ENCODE measurements at places on chromosomes 2 and 18.

DNA sequence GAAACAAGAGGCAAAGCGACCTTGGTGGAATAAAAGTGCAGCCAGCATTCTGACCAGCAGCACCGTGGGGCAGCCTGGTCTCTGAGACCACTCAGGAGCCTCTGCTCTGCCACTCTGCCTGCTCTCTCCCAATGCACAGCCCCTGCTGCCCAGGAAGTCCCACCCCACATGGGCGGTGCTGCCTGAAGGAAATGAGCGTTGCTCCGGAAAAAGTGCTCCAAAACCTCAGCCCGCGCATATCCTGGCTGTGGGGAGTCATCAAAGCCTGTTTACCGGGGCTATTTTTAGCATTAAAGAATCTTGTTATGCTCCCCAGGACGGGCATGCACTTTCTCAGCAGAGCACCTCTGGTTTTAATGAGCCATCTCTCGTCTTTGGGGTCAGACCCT, 54.5 kb downstream of the EPAS1 start:
- no peak for DNase-seq

DNA sequence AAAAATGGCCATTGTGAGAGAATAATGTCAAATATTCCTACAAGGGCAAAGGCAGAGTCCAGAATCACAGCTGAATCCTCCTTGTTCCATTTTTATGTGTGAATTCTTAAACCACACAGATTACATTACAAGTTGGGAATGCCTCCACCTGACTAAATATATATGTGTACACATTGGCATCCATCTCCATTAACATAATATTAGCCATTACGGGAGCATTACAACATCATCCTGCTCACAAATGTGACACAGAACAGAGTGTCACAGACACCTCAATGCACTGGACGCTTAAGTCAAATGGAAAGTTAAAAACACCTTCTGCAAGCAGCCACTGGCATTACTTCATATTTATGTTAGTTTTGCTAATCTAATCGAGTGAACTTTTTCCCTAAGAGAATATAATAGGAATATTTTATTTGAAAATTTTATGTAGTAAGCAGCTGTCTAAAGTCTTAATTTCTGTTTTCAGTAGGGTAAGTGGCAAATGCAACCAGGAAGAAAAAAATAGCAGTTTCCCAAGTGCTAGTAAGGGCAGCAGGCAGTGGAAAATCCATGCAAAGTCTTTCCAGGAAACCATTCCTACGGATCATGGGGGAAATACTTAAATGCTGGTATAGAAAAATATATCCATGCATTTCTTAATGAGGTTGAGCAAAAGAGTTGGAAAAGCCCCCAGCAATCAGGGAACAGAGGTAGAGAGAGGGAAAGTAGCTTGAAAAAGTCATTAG, 255.6 kb downstream of the OSR1 start:
- DNase-seq: no peak

DNA sequence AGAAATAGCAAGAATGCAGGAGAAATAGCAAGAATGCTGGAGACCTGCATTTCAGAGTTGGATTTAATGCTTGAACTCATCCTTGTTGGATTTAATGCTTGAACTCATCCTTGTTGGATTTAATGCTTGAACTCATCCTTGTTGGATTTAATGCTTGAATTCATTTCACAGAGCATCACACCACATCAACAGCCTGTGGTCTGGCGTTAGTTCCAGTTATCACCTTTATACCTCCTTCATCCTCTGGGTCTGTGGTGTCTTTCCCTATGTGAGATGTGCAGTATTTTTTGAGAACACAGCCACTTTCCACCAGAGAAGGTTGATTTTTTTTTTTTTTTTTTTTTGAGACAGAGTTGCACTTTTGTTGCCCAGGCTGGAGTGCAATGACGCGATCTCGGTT, 546.4 kb upstream of the SOX11 start:
- DNase-seq: no peak

DNA sequence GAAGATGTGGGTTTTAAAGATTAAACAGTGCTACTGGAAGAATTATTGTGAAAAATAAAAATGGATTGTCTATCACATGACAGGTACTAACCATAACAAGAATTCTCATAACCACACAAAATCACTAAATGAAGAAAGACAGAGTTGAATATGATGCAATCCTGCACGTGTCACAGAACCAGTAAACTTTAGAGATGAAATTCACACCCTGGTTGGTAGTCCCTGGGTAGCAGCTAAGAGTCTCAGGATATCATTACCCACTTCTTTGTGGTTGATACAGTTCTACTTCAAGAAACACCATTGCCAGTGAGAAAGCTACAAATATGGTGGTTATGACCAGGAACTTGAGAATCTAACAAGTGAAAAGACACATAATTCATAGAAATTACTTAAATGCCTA, 450.2 kb downstream of the ERBB4 start:
- no peak for DNase-seq

DNA sequence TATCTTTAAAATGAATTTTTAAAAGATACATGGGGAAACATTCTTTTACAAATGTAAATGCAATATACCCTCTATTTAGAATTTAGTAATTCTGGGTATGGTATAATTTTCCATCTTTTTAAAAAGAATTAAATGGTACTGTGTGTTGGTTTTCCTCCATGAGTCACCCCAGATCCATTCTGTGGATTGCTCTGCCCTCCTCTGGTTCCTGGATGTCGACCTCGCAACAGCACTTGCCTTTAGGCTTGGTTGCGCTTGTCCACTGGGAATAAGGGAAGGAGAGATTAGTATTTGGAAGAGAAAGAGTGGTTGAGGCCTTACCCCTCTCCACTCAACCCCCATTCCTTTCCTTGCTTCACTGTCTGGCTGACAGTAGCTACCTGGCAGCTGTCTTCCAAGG, 90.4 kb downstream of the FTCDNL1 start:
- no peak for DNase-seq

DNA sequence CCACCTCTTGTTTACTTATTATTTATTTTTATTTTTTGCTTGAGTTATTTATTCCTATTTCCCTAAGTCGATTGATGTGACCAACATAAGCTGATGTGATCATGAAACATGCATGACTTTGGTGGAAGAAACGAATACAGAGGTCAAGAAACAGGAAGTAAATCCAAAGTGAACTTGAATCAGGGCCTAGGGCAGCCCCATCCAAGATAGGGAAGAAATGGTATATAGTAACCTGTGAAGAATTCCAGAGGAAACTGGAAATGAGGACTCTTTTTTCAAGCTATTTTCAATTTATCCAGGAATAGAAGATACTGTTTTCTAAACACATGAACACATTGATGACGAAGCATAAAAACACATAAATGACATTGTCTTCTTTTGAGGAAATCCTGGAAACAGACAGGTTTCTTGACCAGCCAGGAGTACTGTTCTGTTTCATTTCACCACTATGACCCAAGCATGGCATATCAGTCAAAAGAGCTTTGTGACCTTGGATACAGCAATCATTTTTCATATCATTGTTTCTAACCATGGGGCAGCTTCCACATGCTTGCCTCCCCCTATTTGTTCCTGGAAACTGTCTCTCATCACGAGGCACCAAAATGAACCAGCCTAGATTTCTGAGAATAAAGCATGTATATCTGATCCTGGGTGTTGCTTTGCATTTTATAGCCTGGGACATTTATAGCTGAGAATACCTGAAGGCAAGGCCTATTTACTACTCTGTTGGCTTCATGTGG, 9.1 kb upstream of the LCLAT1 start:
- no peak for DNase-seq

DNA sequence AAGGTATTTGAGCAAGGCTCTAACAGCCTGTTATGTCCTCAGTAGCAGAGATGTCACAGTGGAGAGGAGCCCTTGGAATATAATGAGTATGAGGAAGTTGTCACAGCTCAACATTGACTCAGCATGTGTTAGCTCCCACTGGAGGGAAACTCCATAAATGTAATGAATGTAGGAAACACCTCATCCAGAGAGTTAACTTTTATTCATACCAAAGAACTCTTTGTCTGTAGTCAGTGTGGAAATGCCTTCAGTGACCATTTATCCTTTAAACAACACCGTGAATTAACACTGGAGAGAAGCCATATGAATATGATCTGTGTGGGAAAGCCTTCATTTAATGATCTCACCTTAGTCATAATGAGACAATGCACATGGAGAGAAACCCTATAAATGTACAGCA, 59.7 kb downstream of the CYP1B1 start:
- DNase-seq: no peak

DNA sequence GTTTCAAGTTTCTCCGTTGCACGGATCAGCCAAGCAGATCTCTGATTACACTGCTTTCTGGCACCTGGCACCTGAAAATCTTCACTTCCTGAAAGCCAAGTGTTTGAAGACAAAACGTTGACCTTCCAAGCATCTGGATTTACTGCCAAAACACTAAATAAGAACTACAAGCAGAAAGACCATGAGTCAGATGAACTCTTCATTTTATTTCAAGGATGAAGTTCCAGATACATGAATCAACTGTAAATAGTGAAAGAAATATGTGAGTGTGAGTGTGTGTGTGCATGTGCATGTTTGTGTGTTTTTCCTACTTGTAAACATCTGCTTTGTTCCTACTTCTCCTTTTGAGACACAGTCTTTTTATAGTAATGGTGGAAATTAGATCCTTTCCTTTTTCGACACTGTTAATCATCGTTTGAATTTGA, 60.0 kb upstream of the DTNA start:
- no peak for DNase-seq

- no peak for DNase-seq
Observed at GRCh38 chr2:174522553-174522952, 35.7 kb upstream of the GPR155 start.

GRCh38 chr18:8549254-8549757, 59.9 kb upstream of the RAB12 start:
- DNase-seq: no peak

- no peak for DNase-seq
Observed at GRCh38 chr18:48913775-48914174, 37.0 kb downstream of the SMAD7 start.

DNA sequence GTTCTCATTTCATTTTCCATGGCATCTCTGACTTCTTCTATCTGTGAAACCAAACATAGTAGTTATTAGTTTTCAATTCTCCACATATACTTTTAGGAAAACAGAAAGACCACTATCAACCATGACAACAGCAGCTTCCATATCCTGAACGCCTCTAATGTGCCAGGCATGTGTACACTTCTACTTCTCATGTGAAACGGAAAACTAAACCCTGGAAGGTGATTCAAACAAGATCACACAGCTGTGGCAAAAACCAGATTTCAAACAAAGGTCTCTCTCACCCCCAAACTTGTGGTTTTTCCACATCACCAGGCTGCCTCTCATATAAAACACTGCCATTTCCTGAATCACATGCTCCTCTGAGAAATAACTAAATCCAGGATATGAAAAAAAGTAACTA, 41.8 kb downstream of the PTCD3 start:
- DNase-seq: no peak

- no peak for DNase-seq
Observed at GRCh38 chr2:58594762-58595161, 353.6 kb upstream of the FANCL start.
